NCI-H524 (cell line): ENCODE measurements at places on chromosomes 2 and 18.

DNA sequence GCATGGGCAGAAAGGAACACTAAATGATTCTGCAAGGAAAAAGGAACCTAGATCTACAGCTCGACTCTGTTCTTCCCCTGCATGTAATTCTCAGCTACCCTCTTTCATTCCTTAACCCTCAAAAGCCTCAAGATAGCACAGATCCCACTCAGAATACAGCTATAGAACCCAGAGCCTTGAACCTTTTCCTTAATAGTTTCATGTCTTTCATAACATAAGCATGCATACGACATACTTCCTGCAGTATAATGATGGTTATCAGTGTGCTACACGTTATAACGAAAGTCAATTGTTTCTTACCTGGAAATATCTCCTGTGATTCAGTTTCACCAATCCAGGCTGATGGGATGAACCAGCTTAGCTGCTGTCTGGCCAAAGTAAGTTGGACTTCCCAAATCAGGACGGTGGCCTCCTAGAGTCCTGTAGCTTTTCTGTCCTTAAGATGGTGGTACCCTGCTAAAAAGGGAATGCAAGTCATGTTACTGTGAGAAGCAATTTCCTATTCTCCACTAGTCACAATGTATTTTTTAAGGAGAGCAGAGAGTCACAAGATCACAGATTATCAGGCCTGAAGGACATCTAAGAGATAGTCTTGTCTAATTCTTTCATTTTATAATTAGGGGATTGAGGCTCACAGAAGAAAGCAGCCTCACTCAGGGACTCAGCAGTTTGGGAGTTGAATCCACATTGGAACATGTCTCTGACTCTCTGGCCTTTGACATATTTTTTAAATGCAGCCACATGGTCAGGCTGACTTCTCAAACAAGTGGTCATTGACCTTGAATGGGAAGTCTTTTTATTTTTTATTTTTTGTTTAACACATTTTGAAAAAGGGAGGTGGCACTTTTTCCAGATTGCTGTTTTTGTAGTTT lies 41.8 kb downstream of the CYRIA start:
- DNase-seq: no peak

GRCh38 chr18:56217406-56217805 lies 421.0 kb downstream of the TXNL1 start:
- DNase-seq: no peak

- DNase-seq: peak; percentile 32
Observed at GRCh38 chr2:101873543-101873942, 118.2 kb upstream of the IL1R2 start.

- no peak for DNase-seq
Observed at GRCh38 chr2:26336719-26337118, 9.2 kb upstream of the SELENOI start.

DNA sequence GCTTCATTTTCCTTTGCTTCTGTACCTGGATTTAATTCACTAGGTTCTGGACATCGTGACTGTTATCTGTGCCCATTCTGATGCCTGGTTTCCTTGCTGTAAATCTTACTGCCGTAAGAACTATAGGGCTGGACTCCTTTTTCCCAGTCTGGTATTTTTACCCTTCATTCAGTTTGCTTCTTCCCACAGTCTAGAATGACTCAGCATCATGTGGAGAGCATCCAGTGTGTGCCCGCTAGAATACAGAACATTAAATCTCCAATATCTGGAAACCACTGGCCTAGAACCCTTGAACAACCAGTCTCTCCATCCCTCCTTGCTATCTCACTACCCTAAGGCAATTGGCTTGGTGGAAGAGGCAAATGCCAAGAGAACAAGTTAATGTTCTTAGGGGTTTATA lies 1075.4 kb upstream of the ZEB2 start:
- DNase-seq: no peak

DNA sequence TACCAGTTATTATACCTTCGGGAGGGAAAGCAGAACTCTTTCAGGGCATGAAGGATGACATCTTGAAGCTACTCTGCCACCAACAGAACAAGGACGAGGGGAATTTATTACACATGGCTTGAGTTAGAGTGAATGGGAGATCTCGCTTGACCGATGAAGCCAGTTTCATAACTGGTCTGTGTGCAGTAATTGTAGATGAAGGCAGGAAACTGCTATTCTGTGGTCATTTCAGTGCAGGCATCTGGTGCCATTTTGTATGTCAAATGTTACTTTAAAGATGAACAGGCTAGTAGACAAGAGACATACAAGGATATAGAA lies 20.5 kb downstream of the GREB1 start:
- no peak for DNase-seq

- no peak for DNase-seq
Observed at GRCh38 chr2:177178797-177179196, 33.8 kb upstream of the HNRNPA3 start.

DNA sequence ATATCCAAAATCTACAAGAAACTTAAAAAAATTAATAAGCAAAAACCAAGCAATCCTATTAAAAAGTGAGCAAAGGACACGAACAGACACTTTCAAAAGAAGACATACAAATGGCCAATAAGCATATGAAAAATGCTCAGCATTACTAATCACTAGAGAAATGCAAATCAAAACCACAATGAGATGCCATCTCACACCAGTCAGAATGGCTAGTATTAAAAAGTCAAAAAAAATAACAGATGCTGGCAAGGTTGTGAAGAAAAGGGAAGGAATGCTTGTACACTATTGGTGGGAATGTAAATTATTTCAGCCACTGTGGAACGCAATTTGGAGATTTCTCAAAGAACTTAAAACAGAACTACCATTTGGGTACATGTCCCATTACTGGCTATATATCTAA lies 128.8 kb upstream of the SESTD1 start:
- no peak for DNase-seq

DNA sequence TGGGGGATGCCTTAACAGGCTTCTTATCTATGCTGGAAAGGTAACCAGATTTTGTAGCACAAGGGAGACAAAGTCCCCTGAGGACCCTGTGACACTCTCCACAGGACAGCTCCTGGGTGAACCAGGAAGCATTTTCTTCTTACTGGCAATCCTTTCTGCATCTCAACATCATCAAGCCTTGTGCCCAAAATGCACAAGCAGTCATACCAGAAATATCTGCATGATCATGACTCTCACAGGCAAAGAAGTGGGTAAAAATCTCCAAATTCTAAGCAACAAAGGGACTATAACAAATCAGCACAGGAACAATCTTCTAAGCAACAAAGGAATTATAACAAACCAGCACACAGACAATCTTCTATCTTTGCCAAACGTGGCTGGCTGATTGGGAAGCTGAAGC lies 99.1 kb upstream of the CD226 start:
- DNase-seq: no peak

- DNase-seq: no peak
Observed at GRCh38 chr2:105082107-105082506, 44.2 kb downstream of the MRPS9 start.

- no peak for DNase-seq
Observed at GRCh38 chr2:168666339-168666738, 136.1 kb upstream of the NOSTRIN start.

- DNase-seq: no peak
Observed at GRCh38 chr2:47295981-47296635, 106.8 kb upstream of the MSH2 start.

- DNase-seq: peak; percentile 84
Observed at GRCh38 chr2:58557176-58557575, 316.1 kb upstream of the FANCL start.

DNA sequence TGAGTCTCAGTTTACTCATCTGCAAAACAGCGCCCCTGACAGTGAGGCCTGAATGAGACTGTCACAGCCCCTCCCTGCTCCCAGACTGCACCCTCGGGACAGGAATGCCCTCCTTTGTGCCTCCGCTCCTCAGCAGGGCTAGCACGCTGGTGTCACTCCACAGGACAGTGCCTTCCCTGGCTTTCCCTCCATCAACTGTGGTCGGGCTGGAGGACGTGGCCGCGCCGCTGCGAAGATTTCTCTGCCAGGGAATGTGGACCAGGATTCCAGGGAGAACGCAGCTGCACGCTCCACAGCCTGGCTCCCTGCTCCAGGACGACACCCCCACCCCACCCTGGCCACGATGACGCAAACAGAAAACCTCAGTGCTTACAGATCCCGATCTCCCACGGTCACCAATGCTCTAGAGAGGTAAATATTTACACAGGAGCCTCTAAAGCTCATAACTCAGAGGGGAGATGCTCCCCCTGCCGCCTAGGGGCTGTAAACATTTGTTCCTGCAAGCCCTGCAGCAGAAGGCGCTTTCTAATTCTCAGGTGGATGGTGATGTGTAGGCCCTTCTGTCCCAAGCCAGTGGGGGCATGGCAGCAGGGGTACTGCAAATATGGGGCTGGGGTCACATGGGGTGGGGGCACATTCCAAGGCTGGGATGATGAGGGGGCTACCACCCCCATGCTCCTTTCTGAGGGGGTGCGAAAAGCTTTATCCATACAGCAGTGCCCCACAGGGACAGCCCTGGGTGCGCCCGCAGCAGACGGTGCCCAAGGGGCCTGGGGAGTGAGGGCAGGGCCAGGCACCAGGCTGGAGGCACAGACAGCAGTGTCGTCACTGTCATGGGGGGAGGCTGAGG lies 12.4 kb downstream of the HS6ST1 start:
- peak; percentile 72 for DNase-seq

DNA sequence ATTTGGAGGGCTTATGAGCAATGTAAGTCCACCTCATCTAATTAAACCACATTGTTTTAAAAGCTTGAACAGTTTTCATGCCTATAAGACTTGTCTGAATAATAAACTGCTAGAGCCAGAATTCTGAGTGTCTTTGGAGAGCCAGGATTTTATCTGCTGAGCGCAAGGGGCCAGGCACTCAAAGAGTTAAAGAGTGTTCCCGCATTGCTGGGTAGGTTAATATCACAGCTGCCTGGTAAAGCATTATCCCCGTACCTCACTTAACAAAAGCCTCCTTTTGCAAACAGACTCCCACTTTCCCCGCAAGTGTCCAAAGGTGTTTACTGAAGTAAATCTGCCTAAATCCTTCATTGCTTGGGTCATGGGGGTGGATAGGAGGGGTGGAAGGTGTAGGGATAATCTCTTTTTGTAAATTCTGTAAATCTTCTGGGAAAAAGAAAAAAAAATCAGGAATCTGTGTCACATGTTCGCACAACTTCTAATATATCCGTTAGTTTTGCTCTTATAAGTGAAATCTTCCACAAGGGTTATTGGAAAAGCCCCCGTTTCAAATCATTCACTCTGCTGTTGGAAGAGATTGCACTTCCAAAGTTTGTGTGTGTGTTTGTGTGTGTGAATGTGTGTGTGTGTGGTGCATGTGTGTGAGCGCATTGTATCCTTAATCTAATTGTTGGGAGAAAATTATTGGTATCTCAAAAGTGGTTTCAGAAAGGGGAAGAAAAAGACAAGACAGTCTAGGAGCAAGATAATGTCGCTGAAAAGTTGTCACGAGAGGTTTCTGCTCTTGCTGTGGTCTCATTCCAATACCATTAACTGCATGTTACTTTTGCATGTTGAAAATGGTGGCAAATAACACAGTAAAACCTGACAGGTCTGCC lies 10.7 kb downstream of the ZEB2 start:
- peak; percentile 48 for DNase-seq

DNA sequence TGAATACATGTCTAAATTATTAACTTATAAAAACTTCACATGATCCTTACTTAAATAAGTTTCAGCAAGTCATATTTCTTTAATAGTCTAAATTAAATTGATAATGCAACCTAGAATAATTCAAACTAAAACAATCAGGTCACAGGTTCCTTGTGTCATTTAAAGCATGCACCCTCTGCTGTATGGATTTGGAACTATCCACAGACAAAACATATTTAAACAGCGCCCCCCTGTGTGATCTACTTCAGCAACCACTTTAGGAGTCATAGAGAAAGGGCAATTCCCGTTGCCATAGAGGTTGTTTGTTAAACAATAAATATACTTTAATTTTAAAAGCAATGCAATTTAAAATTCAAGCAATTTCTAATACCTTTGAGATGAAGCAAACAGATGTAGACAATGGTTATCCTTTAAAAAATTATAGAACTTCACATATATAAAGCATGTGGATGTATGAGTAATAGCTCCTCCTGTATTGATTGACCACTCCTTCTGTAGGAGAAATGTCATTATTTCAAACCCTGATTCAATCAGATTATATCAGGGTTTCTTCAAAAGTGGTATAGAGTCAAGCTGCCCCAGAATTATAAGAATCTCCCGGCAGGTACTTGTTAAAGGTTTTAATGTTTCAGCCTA lies 21.2 kb downstream of the GRB14 start:
- peak; percentile 68 for DNase-seq

GRCh38 chr2:66324909-66325528 lies 109.9 kb upstream of the MEIS1 start:
- peak; percentile 51 for DNase-seq

- no peak for DNase-seq
Observed at GRCh38 chr2:223852281-223852795, 15.0 kb upstream of the AP1S3 start.

GRCh38 chr2:138125306-138126288 lies 161.3 kb downstream of the HNMT start:
- no peak for DNase-seq

GRCh38 chr2:26666671-26667070 lies 25.5 kb upstream of the CIB4 start:
- DNase-seq: no peak

DNA sequence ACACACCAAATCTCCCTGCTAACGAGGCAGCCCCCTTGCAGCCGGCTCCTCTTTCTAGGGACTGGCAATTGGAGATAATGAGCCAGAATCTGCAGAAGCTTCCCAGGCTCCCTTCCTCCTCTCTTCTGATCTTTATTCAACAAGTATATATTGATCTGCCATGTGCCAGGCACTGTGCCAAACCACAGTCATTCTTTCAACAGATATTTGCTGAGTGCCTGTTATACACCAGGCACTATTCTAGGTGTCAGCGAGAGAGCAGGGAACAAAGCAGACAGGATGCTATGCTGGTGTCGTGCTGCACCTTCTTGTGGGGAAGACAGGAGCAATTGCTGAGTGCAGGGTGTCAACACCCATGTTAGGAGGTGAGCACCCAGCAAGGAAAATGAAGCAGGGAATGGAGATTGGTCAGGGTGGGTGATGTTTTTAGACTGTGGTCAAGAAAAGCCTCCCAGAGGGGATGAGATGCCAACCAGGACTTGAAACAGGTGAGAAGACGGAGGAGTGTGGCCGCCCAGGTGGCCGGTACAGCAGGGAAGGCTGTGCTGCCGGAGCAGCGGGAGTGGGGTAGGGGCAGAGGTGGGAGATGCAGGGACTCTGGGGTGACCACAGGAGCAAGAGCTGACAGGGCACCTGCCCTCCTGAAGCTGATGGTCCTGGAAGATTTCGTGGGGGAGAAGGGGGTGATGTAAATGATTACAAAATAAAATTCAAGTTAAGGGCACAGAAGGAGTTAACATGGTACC lies 307.6 kb upstream of the RAB12 start:
- DNase-seq: no peak

GRCh38 chr2:238162846-238163441 lies 4.2 kb downstream of the ERFE start:
- DNase-seq: no peak

DNA sequence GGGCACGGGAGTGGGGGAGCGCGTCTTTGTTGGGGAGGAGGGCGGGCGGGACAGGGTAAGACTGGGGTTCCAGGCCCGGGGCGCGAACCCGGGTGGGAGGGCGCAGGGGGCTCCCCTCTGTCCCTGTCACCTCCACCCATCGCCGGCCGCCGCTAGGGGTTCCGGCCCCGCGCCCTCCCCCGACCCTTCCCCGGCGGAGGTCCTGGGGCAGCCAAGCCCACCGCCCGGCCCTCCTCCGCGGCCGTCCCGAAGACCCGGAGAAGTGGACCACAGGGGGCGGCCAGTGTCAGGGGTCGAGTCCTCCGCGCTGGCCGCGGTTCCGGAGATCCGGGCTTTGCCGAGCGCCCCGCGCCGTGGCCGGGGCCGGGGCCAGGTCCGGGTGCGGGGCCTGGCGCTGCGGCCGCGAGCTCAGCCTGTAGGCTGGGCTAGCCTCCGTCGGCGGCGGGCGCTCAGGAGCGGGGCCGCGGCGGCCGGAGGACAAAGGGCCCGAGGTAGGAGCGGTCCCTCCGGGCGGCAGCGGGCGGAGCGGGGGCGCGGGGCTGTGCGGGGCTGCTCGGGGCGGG lies 16.6 kb upstream of the E2F6 start:
- DNase-seq: peak; percentile 69
